ENCODE measurements at places on chromosomes 12 and 14.

DNA sequence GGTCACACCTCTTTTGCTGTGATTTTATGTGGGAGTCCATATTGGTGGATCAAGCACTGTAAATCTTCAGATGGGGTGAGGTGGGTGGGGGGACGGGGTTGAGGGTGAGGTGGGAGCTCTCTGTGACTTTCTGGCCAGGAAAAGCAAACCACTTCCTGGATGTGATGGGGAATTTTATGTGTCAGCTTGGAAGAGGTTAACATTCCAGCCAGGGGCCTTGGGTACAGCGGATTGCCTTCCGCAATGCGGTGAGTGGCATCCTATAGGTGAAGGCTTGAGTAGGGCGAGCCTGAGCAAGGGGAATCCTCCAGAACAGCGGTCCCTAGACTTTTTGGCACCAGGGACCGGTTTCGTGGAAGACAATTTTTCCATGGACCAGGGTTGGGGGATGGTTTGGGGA lies 36.2 kb downstream of the DLK1 start:
- DNase-seq: no peak

DNA sequence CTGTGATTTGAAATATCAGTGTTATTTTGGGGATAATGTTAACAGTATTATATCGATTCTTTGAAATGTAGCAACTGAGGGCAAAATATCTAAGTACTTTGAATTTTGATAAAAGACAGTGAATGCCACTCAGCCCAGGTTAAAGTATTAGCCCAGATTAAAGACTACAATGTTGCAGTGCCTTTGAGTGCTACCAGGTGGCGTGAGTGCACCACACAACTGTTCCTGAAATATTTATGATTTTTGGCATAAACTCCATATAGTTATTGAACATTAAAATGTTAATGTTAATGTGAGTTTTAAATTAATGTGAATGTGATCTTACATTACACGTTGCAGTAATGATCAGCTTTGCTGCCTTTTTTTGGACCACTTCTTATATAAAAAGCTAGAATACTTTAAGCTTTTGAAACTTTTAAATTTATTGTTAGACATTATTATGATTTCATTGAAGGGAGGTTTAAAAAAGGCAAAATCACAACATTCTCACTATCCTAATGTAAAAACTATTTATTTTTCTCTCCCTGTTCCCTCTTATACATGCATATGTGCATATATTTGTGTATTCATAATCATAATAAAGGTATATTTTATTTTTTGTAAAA lies 22.5 kb downstream of the MRPS35 start:
- DNase-seq: no peak

DNA sequence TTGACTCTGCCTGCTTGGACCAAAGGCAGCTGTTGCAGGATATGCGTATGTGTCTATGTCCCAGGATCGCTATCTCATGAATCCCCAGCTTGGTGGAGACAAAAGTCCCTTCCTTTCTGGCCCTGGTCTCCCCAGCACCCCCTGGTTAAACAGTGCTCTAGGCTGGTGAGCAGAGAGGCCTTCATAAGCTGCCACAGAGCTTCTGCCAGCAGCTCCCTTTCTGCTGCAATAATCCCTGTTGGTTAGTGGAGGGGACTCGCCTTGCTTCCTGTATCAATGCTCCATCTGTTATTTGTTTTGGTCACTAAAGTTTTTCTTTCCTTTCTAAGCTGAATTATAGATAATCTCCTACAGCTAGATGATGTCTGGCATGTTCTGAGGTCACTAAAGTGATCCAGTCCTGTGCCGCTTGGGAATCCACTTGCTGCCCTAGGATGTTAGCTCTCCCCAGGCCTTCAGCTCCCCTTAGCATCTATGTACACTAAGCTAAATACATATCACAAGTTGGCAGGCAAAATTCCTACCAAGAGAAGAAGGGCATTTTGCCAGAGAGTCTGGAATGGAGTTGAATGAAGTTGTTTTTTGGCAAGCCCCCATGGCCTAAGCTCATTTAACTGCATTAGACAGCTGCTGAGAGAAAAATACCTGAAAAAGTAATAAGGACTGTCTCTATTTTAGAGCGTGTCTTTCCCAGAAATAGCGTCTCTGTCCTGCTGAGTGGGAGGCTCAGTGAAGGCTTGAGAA lies 47.8 kb downstream of the RDH12 start:
- no peak for DNase-seq

- no peak for DNase-seq
Observed at GRCh38 chr12:64590183-64590582, 20.1 kb upstream of the RASSF3 start.

DNA sequence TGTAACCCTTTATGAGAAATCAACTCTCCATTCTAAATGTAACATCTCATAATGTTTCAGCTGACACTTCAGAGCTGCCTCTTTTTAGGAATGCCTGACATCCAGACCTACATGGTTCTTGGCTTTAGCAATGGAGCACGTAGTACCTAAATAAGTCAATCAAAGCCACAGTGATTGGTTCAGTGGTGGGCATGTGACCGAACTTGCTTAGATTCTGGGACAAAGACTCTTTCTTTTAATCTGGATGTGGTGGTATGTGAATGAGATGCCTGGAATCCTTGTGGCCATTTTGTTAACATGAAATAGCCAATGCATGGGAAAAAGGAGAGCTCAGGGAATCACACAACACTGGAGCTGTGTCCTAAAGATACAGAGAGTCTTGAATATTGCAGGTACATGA lies 11.8 kb downstream of the GPR65 start:
- DNase-seq: no peak

GRCh38 chr12:76346798-76347420 lies 1.3 kb downstream of the BBS10 start:
- DNase-seq: no peak

DNA sequence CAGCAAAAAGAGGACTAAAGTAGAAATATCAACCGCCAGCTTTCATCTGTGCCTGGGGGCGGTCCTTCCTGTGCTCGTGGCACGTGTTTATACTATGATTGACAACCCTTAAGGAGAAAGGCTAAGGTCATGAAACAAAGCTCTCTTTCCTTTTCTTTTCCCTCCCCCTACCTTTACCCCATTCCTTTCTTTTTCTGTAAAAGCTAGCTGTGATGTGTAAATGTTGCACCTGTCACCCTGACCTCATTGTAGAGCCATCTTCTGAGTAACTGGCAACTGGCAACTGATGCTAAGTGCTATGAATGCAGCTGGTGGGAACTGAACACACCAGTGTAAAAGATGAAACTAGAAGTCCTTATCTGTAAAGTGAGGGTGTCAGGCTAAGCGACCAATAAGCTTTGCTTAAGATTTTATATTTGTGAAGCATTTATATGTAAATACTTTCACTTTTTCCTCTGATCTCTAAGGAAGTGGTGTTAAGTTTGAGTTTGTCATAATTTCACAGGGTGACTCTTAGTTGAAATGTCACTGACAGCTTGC lies 102.8 kb upstream of the BCAT1 start:
- no peak for DNase-seq

GRCh38 chr14:69771136-69771535 lies 4.2 kb downstream of the SRSF5 start:
- no peak for DNase-seq

- DNase-seq: no peak
Observed at GRCh38 chr12:19234171-19234704, 104.7 kb downstream of the PLEKHA5 start.

- peak; percentile 45 for DNase-seq
Observed at GRCh38 chr14:49306152-49306751, 279.9 kb downstream of the RPS29 start.
